ENCODE measurements at places on chromosomes 7 and 10. TPM values are rescaled to one million over a fixed set of nuclear protein-coding genes. Genes with fewer than 3 reads are reported as not detected.

- no peak for DNase-seq
Measured at GRCh38 chr7:145876376-145876775, 240.2 kb upstream of the CNTNAP2 start.

DNA sequence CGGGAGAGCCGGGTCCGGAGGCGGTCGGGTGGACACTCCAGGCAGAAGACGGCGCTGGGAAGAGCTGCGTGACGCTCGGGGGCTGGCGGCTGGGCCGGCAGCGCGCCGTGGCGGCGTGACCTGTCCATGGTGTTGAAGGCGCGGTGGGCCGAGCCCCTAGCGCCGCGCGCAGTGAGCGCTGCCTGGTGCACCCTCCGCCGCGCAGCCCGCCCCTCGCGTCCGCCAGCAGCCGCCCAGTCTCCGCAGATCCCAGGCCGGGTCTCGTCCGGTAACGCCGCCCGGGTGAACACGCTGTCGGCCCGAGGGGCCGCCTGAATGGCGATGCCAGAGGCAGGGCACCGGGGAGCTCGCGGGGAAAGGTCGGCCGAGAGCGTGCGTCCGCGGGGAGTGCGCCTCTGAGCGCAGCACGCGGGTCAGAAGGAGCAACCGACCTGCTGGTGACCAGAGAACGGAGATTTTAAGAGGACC, 657 bp upstream of the TMEM178B start:
- peak; percentile 27 for DNase-seq

DNA sequence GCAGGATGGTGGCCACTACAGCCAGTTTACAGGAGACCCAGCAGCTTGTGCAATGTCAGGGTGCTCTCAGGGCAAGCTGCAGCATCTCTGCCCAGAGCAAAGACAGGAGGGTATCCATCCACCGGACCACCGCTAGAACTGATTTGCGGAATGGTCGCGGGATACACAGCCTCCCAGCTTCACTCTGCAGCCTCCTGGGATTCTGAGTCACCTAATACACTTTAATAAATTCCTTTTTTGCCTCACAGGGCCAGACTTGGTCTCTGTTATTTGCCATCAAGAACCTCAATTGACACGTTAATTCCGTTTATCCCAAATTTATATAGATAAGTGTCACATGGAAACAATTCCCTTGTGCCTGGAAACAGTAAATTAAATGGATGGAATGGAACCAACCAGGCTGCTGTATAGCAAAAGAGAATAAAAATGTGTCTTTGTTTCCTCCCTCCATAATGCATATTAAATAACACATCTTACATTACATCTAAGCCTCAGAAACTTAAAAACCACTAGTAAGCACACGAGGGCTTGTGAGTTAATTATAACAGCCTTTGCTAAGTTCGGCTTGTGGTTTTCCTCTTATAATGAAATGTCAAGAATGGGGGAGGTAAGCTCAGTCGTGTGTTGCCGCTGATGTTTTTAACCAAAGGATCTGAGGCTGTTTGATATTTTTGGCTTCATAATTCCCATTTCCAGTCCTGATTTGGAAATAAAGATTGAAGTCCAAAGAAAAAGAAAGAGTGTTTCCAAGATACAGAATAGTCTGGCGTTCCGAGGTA, 52.1 kb downstream of the ADRB1 start:
- no peak for DNase-seq

GRCh38 chr10:47425813-47426419, 41.8 kb upstream of the ZNF488 start:
- DNase-seq, result no peak

DNA sequence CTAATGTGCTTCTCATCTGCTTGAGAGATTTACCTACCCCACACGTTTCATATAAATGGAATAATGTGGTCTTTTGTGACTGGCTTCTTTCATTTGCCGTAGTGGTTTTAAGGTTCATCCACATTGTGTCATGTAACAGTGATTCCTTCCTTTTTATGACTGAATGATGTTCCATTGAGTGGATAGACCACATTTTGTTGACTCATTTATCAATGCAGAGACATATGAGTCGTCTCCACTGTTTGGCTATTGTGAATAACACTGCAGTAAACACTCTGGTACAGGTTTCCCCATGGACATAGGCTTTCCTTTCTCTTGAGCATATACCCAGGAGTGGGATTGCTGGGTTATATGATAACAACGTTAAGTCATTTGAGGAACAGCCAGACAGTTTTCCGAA, 2.0 kb upstream of the AOC1 start:
- no peak for DNase-seq

DNA sequence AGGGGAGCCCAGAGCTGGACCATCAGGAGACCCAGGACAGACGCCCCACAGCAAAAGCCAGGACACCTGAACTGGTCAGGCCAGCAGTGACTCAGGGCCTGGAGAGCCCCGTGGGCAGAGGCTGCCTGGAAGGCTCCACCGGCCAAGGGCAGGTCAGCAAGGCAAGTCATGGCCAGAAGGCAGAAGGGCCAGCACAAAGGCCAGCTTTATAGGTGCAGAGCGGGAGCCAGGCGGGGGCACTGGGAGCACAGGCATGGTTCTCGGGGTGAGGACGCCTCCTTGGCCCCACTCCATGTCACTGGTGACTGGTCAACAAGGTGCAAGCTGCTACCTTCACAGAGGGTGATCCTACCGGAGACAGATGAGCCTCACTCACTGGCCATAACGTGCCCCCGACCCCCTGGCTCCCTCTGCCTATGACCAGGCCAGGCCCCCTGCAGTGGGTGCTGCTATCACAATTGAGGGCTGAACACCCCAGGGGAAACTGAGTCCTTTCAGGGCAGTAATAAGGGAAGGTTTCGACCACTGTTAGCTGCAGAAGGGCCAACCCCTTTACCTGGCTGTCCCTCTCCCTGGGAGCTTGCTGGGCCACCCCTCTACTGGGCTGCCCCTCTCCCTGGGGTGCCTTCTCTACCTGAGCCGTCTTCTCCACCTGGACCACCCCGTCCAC, 317.4 kb downstream of the PTPRN2 start:
- DNase-seq, result no peak

DNA sequence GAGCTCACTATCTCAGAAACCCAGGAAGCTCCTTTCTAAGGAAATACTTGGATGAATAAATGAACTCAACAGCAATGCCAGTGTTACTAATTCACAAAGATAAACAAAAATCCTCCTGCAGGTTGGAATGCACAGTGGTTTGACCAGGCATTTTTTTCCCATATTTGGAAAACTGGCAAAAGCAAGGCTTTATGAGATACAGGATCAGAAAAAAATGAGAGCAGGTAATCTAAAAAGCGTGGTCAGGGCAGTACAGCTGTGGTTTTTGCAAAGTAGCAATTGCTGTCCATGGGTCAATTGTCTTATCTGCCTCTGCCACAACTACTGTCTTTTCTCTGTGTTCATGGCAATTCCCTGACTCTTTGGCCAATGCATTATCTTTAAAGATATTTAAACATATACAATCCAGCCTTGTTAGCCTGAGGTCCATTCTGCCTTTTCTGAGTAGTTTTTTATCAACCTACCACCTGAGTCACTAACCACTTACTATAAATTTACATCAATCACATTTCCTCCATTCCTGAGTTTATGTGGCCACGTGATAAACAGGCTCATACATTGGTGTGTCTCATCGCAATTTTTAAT, 564.5 kb upstream of the IGFBP3 start:
- no peak for DNase-seq

- DNase-seq, result no peak
Measured at GRCh38 chr7:79400222-79400621, 53.2 kb downstream of the MAGI2 start.

DNA sequence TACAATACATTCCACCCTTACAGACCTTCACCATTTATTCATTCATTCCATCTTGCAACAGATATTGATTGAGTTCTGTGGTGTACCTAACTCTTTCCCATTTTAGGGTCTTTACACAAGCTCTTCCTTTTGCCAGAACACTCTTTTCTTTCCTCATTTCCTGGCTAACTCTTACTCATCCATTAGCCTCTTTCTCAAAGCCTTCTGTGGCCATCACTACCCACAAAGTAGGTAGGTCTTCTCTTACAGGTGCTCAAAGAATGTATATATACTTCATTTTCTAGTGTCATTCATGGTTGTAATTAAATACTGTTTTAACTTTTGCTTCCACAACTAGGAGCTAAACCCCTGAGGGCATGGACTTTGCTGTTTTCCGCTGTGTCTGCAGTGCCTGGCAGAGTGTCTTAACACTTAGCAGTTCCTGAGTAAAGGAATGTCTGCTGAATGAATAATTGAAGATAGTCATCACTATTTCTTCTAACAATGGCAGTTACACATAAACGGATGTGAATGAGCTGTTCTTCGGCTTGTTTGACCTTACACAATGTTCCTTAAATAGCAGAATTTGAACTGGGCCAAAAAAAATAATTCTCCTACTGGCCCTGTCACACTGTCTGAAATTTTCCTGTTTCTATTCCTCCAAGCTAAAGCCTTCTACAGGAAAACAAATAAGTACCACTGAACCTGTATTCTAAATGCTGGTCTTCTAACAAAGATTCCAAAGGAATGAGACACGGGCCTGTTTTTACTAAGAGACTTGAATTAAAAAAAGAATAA, 15.1 kb downstream of the BCAP29 start:
- no peak for DNase-seq

The GRID1 gene
- total RNA-seq, result 15.8 TPM

The SPDYE11 gene
- total RNA-seq, result not detected

The CDH23 gene
- total RNA-seq, result 4.5 TPM

The VWA2 gene
- total RNA-seq, result 1.1 TPM

The TCERG1L gene
- 6.8 TPM for total RNA-seq
